ENCODE measurements at places on chromosomes 5 and 9.

GRCh38 chr9:130670644-130671043 is 6.2 kb downstream of the PRDM12 start:
- DNase-seq = no peak

DNA sequence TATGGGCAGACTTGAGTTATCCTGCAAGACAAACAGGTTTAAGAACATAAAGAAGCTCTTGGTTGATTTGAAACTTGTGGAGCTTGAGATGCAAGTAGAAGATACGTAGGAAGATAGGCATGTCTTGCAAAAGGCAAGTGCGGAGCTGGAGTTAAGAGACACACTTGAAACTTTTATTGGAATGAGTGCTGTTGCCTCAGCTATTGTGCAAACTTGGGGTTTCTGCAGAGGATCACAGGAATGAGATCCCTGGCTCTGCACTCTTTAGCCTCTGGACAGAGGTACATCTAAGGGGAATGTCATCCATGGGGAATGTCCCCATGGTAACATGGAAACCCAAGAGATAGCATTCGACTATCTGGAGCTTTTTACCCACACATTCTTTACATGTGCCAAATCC is 121.1 kb downstream of the ADCY2 start:
- DNase-seq = no peak

DNA sequence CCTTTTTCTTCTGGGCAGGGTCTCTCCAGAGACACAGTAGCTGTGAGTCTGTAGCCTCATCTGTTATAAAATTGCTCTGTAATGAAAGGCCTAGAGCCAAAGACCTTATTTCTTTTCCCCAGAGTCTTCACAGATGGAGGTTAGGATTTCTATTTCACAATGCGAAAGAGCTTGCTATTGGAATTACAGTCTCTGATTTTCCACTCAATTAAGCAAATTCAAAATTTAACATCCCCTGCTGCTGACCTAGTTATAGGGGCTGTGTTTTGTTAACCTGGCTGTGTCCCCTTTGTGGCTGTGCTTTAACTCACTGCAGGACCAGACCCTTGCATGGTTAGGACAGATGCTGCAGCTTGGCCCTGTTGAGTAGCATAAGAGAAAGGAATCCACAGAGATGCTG is 190.3 kb upstream of the NMUR2 start:
- no peak for DNase-seq

GRCh38 chr5:60297658-60298057 is 402.3 kb downstream of the DEPDC1B start:
- no peak for DNase-seq

GRCh38 chr9:121179930-121180681 is 21.6 kb downstream of the RAB14 start:
- DNase-seq = no peak

- no peak for DNase-seq
Observed at GRCh38 chr9:34230556-34230955, 51.7 kb downstream of the UBAP1 start.

DNA sequence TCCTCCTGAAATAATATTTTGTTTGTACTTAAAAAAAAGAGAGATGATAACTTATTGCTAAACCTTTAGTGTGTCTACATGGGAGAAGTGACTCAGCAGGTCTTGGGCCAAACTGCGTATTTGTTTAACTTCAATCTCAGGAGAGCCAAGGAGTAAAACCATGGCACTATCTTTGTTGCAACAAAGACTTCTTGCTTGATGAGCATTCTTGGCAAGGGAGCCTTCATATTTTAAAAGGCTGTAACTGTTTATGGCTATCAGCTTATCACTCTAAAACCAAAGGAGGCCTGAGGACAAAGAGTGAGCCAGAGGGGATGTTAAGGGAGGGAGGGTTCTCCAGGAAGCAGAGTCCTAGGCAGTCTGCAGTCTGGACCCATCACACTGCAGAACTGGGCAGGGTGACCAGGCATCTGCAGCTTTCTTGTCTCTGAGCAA is 216.2 kb upstream of the S1PR3 start:
- no peak for DNase-seq

DNA sequence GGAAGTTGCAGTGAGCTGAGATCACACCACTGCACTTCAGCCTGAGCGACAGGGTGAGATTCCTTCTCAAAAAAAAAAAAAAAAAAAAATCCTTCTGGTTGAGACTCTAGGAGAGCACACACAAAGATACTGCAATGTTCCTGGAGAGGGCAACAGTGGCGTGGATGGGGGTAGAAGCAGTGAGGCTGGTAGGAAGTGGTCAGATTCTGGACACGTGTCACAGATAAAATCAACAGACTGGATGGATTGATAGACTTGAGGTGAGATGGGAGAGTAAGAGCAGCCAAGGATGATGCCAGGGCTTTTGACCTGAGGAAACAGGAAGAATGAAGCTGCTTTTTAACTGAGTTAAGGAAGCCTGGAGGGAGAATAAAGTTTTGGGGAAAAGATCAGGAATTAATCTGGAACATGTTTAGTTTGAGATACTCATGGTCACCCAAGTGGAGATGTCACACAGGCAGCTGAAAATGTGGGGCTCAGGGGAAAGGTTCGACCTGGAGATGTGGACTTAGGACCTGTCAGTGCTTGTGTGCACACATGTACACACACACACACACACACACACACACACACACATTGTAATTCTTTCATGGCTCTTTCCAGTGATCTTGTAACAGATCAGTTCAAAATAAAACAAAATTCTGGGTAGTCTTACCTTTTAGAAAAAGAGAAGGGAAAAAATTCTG is 88.1 kb downstream of the FANCC start:
- no peak for DNase-seq

- DNase-seq = no peak
Observed at GRCh38 chr5:15601853-15602252, 101.9 kb downstream of the FBXL7 start.

GRCh38 chr5:172936401-172936800 is 22.8 kb upstream of the RPL26L1 start:
- no peak for DNase-seq

DNA sequence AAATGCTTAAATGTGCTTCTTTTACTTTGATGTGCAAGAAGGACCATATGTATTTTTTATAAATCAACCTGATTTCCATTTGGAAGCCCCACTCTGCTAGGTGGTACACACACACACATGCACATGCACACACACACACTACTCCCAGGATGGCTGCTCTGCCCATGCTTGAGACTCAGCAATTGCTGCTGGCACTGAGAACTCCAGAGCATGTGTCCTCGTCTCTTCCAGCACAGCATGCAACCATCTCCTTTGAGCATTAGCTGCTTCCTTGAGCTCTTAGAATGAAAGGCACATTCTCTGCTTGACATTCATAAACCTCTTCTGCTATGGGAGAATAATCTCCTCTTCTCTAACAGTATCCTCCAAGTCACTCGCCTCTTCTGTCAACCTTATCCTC is 115.9 kb downstream of the FEM1C start:
- DNase-seq = no peak

- DNase-seq = no peak
Observed at GRCh38 chr5:164012371-164012770, 507.0 kb downstream of the MAT2B start.

GRCh38 chr5:6767481-6768063 is 54.3 kb downstream of the TENT4A start:
- no peak for DNase-seq

- DNase-seq = no peak
Observed at GRCh38 chr5:58493141-58493540, 1.9 kb downstream of the GAPT start.

DNA sequence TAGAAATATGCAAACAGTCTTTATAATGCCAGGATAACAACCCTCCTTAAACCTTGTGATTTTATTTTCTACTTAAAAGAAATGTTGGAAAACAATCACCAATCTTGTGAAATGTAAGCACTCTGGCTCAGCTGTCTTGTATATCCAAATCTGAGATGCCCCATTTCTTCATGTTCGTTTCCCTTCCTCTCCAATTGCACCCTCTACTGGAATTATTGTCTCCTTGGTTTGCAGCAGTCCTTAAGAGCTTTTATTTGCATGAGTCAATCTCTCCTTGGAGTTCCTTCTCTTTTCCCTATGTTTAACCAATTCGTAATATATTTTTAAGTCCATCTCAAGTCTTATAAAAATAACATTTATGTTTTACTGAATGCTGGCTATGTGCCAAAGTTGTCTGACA is 362.0 kb upstream of the CDH10 start:
- no peak for DNase-seq

- DNase-seq = no peak
Observed at GRCh38 chr9:37029776-37030610, 4.1 kb downstream of the PAX5 start.

GRCh38 chr9:38125889-38126288 is 56.9 kb upstream of the SHB start:
- DNase-seq = no peak

- DNase-seq = no peak
Observed at GRCh38 chr9:136332482-136332983, 5.2 kb downstream of the GPSM1 start.

GRCh38 chr9:68844631-68845612 is 139.9 kb downstream of the PIP5K1B start:
- DNase-seq = no peak

- no peak for DNase-seq
Observed at GRCh38 chr9:22975951-22976350, 529.3 kb downstream of the DMRTA1 start.

DNA sequence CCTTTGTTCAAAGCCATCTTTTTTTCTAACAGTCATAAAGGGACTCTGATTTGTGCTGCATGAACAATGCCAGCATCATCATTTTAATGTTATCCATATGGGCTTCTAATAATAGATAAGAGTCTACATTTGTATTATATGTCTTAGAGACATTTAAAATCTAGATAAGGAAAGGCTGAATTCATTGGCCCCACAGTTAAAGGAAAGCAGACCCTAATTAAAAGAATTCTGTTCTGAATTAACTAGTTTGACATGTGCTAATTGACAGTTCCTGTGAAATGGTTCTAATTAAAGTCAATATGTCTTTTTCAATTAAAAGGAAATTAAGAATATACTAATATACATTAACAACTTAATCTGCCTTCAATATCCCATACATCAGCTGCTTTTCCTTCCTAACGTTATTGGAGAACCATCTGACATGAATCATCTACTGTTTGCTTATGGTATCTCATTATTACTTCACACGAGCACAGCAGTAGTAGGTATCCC is 104.7 kb downstream of the NR2F1-AS1 start:
- DNase-seq = no peak

- no peak for DNase-seq
Observed at GRCh38 chr5:37554938-37555337, 175.8 kb downstream of the WDR70 start.

GRCh38 chr9:137309368-137310188 is 7.5 kb upstream of the NRARP start:
- DNase-seq = no peak

- no peak for DNase-seq
Observed at GRCh38 chr9:72443855-72444254, 77.6 kb upstream of the TMC1 start.

- DNase-seq = no peak
Observed at GRCh38 chr5:28523888-28524635, 1485.7 kb upstream of the CDH9 start.

DNA sequence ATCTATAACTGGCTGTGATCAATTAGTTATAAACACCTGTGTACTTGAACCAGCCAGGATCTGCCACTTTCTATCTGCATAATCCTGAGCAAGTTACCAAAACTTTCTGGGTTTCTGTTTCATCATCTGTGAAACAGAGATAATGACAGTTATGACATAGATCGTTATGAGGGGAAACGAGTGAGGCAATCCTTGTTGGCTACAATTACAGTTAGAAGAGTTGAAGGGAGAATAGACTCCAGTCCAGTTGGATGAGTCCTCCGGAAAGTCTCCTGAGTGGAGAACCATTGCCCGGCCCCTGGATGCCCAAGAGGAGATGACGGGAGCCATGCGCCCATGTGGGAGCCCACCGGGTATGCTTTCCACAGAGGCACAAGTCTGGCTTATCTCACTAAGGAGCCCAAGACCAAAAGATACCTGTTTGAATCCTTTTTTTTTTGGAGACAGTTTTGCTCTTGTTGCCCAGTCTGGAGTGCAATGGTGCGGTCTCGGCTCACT is 4.5 kb downstream of the PDE6A start:
- DNase-seq = no peak

- no peak for DNase-seq
Observed at GRCh38 chr5:78274540-78275197, 19.8 kb downstream of the AP3B1 start.

GRCh38 chr9:13387734-13388067 is 108.2 kb upstream of the MPDZ start:
- DNase-seq = no peak

DNA sequence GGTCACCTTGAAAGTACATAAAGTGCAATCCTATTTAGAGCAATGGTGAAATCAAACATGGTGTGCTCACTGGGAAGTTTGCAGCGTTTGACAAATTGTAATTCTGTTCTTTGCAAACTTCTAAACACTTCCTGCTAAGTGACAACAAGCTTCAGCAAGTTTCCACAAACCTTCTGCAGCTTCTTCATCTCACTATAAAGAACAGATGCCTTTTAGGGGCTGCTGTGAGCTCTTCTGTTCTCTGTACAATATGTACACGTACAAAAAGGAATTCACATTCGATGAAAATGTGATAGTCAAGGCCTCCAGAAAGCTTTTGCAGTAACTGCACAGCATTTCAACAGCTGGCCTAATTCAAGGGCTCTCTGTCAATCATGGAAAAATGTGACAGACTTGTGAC is 543.1 kb downstream of the CETN3 start:
- DNase-seq = no peak

Data from anterior cingulate cortex (tissue), 58 donors.